ENCODE measurements at places on chromosomes 12 and 14.

DNA sequence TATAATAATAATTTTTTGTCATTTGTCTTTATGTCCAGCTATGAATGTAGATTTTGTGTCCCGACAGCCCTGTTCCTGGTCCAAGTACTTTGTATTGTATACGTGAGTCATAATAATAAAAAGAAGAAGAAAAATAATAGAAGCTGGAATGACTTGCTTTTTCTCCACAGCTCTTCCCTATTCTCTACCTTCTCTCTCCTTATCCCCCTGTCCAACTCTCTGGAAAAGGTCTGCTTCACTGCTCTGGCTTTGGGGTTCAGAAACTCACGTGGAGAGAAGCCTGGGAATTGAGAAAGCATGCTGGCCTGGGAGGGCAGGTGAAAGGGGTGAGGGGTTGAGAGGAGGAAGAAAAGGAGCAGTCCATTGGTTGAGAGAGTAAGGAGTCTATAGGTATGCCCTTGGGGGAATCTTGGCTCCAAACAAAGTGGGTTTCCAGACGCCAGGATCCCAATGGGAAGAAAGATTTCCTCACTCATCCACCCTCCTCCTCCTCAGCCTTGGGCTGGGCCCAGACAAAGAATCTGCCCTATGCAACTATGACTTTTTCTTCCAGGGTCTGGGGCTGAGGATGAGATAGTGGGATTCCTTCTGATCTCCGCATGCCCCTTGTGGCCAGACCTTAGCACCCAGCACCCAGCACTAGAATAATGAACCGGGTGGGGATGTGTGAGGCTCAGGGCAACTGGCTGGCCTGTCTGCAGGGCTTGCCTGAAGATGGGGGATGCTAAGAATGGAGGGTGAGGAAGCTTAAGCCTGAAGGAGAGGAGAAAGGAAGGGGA is 4.0 kb downstream of the HOXC8 start:
- no peak for DNase-seq

GRCh38 chr12:26789731-26790644 is 43.0 kb downstream of the ITPR2 start:
- no peak for DNase-seq

- DNase-seq = no peak
Measured at GRCh38 chr14:56759633-56760032, 50.6 kb downstream of the OTX2 start.

GRCh38 chr14:55572578-55572977 is 7.4 kb upstream of the KTN1 start:
- no peak for DNase-seq

DNA sequence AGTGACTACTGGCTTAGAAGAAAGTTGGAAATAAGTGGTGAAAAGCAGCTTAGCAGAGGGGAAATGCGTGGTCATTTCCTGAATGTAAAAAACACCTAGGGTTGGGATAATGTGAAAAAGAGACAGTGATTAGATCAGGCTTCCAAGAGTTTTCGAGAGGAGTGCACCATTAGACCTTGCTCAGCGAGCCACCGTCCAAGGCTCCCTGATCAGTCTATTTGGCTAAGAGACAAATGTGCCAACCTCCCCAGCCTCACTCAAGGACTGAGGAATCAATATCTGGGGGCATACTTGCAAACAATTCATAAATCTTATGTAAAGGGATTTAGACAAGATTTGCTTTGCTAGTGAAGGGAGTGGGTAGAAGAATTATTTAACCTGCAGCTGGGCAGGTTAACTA is 594.5 kb downstream of the NRXN3 start:
- DNase-seq = no peak

DNA sequence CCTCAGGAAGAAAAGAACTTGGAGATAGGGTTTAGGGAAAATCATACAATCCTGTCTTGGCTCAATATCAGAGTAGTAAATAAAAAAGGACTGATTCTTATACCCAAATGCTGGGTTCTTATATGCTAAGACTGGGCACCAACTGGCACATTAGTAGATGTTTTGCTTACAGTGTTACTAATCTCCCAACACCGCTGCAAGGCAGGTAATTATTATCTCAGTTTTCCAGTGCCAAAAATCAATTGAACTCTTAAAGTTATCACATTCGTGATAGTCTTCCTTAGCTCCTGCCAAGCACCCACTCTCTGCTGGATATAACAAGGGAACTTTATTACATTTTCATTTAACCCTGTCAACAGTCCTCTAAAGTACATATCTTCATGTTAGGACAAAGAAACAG is 25.0 kb upstream of the HIGD1C start:
- DNase-seq = no peak

DNA sequence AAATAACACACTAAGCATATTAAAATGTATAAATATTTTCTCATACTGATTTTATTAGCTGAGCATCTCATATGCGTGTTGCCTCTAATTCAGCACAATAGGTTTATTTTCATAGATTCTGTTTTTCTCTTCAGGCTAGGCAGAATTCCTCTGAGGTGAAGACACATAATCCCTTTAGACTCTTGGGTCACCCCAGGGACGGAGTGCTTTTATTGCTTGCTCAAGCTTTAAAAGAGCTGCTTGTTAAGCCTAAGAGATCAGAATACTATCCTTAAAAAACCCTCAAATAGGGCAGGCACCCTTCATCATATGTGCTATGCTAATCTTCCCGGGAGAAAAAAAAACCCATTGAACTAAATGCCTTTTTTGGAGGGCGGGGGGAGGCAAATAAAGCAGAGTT is 390.1 kb downstream of the KCNH5 start:
- no peak for DNase-seq

- no peak for DNase-seq
Measured at GRCh38 chr12:89939522-89940215, 231.0 kb upstream of the ATP2B1 start.

- no peak for DNase-seq
Measured at GRCh38 chr12:57055824-57056223, 5.9 kb upstream of the MYO1A start.

DNA sequence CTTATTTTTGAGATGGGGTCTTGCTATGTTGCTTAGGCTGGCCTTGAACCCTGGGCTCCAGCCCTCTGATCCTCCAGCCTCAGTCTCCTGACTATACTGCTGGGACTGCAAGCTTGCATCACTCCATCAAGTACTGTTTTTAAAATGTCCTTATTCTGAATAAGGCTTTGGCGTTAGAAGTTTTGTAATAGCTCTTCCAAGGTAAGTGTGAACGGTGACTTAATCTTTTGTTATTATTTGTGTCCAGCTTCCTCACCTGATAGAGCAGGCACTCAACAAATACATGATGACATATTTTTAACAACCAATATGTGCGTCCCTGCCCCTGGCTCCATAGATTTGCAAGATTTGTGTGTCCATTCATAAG is 1.4 kb downstream of the C1RL start:
- DNase-seq = peak; percentile 41

DNA sequence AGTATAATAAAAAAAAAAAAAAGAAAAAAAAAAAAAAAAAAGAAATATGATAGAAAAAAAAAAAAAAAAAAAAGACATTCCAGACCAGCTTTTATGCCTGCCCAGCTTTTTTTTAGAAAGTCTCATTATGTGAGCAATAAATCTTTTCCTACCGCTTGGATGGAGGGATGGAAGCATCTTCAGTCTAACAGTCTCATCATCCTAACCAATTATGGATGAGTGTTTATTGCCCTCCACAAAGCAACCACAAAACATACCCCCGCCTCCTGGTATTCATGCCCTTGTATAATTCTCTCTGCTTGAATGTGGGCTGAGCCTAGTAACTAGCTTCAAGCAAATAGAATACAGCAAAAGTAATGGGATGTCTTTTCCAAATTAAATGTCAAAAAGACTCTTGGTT is 33.7 kb upstream of the ADAMTS20 start:
- DNase-seq = no peak

DNA sequence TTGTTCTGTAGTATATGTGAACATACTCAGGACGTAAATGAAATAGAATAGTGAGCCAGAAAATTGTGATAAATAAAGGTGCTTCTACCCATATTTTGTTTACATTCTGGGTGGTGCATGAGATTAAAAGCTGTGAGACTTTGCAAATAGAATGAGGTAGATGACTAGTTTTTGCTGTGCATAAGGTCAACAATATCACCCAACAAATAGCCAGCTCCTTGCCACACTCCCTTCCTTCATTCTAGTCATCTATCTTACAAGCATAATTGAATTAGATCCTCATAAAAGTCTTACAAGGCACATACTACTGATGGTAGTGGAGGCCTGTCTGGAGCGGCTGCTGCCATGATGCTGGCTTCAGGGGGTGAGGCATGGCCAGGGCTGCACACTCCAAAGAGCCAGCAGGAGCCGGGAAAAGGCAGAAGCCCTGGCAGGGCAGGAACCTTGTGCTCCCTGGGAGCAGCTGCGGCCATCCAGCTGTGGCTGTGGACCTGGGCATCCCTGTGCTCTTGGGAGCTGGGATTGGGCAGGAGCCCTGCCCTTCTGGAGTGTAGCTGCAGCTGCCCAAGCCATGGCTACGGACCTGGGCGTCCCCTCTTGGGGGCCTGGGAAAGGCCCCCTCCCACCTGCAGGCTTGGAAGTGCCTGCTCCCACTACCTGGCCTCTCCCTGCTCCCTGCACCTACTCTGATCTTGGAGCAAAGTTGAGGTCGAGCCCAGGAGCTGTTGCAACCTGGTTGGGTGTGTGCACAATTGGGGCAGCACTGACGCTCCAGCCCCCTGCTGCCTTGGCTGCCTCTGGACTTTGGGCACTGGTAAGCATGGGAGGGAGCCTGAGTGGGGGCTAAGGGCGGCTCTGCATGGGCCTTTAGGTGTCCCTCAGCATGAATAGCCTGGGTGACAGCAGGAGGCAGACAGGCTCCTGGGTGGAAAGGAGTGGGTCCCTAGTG is 112.8 kb downstream of the DACT1 start:
- DNase-seq = no peak

DNA sequence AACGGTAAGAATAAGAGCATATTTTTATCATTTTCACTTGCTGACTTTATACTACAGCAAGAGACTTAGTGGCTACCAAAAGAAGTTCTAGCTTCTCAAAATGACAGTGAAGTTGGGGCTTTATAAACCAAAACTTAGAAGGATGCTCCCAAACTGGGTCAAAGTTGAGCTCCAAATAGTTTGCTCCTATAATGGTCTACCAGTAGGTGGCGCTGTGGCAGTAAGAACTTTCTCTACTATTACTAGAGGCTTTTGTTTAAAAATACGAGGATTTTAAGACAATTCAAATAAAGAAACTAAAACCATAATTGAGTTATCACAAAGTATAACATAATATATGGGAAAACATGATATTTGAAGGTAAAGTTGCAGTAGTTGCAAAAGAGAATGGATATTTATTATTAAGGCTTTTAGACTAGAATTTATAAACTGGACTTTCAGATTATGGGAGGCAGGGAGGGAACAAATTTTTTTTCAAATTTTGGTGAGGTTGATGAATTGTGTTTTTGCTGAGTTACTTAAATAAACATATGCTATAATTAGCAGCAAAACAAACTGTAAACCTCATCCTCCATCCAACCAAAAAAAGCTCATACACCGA is 75.0 kb downstream of the TGFB3 start:
- peak; percentile 16 for DNase-seq

DNA sequence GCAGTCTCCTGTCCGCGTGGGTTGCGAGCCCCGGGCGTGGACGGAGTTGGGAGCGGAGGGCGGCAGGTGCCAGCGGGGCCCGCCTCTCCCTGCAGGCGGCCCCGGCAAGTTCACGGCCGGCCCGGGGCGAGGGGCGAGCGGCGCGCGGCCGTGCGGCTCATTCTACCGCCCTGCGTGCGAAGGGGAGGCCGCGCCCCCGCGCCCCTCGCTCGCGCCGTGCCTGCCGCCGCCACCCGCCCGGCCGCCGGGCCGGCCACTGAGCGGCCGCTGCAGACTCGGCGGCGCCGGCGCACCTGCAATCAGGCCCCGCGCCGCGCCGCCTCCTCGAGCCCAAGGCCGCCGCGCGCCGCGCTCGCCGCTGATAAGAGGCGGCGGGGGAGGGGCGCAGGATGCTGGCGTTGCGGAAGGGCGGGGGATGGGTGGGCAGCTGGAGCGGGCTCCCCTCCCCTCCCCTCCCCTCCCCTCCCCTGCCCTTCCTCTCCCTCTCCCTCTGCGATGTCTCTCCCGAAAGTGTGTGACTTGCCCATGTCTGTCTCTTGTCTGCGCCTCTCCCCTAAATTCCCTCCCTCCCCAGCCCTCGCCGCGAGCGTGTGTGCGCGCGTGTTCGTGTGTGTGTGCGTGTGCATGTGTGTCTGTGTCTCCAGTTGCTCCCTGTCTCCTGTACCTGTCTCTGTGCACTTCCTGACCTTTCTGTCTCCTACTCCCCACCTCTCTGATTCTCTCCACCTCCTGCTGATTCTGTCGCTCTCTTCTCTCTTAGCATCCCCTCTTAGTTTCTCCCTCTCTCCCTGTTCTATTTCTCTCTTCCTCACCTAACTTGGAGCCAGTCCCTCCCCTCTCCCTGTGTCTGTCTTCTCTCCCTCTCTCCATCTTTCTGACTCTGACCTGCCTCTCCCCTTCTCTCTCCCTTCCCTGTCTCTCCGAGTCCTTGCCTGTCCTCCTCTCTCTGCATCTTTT is 768.1 kb upstream of the TBX3 start:
- DNase-seq = no peak

DNA sequence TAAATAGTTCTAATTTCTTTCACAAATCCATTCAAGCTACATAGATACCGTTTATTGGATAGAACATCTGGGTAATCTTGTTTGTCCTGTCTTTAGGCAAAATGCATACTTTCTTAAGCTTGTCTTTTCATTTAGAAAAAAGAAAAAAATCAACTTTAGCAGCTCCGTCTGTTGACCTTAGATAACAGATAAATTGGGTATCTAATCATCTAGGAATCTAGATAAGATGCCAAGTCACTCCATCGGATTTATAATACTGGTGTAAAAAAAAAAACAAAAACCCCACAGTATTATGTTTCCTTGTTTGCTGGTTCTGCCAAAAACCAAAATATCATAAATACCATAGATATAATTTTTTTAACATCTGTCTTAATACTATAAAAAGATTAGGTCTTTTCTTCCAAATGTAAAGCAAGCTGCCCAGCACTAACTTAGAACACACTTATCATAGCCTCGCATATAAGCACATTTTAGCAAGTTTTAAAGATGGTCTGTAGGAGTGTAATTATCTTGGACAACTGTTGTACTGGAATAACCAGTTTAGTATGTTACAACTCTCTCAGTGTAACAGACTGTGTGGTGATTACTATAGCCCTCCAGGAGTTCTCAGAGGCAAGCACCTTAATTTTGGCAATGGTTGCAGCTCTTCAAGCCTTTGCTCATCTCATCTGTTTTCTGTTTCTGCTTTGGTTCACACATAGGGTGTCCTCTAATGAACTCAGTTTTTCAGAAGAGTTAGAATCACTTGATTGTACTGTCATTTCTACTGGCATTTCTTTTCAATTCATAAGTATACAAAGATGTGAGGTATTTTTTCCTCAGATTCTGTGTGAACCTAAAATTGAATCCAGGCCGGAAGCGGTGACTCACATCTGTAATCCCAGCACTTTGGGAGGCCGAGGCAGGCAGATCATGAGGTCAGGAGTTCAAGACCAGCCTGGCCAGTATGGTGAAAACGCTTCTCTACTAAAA is 83.1 kb downstream of the ANO6 start:
- no peak for DNase-seq

GRCh38 chr12:95055057-95055456 is 18.4 kb downstream of the NR2C1 start:
- DNase-seq = no peak

- DNase-seq = no peak
Measured at GRCh38 chr12:3551976-3552725, 61.1 kb downstream of the PRMT8 start.

Measured in T-helper 2 cell (primary cell).